ENCODE measurements at places on chromosomes 3 and 15.

DNA sequence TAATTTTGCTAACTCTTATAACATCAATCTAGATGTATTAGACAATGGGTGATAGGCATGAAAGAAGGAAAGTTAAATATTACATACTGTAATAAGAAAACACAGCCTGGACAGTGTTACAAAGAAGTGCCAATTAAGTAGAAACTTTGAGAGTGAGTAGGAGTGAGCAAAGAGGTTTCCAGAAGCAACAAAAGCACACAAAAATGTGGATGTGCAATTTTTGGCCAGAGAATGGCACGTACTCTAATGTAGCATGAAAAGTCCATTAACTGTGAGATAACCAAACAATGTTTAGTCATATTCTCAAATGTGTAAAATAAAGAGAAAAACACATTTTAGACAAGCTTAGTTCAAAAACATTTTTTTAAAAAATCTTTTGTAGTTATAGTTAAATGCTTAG lies 567.3 kb downstream of the ROBO1 start:
- no peak for DNase-seq

- DNase-seq, result no peak
Observed at GRCh38 chr3:197286678-197287077, 11.7 kb downstream of the DLG1 start.

GRCh38 chr3:197209366-197210260 lies 88.8 kb downstream of the DLG1 start:
- no peak for DNase-seq

- DNase-seq, result no peak
Observed at GRCh38 chr3:48215466-48215865, 7.8 kb upstream of the CAMP start.

- DNase-seq, result no peak
Observed at GRCh38 chr3:166013073-166013679, 176.0 kb upstream of the BCHE start.

GRCh38 chr3:182382112-182382857 lies 411.0 kb upstream of the ATP11B start:
- DNase-seq, result no peak

GRCh38 chr3:126704494-126705214 lies 614 bp downstream of the CHCHD6 start:
- no peak for DNase-seq

- DNase-seq, result no peak
Observed at GRCh38 chr3:171108066-171108465, 81.5 kb upstream of the SLC2A2 start.

DNA sequence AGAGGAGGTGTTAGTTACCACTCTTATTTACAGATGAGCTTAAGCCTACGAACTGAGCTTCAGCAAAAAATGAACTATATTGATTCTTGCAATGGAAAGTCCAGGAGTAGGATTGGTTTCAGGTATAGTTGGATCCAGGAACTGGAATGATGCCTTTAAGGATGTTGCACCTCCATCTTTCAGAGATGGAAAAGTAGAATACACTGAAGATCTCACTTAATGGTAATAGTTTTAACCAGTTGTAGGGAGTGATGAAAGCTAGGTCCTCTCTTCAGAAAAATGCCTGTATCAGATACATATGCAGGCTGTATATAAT lies 2.5 kb downstream of the SLC28A1 start:
- DNase-seq, result no peak

- no peak for DNase-seq
Observed at GRCh38 chr3:149411583-149411982, 34.1 kb upstream of the TM4SF1 start.

DNA sequence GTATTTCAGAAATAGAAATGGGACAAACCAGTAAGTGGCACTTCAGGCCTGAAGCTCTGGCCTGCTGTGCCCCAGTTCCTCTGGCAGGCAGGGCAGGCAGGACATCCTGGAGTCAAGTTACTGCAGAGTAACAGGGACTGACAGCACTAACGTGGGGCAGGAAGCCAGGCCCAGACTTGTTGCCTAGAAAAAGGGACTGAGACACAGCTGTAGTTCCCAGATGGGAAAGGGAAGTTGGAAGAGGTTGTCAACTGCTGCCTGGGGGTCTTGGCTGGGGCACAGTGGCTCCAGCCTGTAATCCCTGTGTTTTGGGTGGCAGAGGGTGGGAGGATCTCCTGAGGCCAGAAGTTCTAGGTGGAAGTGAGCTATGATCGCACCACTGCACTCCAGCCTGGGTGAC lies 171.9 kb downstream of the FMN1 start:
- no peak for DNase-seq

- no peak for DNase-seq
Observed at GRCh38 chr15:25641361-25641760, 202.5 kb upstream of the UBE3A start.

DNA sequence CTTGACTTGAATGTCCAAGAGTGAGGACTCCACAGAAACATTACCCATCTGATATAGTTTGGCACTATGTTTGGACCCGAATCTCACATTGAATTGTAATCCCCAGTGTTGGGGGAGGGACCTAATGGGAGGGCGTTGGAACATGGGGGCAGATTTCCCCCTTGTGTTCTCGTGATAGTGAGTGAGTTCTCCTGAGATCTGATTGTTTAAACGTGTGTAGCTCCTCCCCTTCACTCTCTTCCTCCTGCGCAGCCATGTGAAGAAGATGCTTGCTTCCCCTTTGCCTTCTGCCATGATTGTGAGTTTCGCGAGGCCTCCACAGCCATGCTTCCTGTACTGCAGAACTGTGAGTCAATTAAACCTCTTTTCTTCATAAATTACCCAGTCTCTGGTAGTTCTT lies 273.9 kb upstream of the TBC1D5 start:
- no peak for DNase-seq

- DNase-seq, result no peak
Observed at GRCh38 chr3:197494366-197495058, 61.3 kb downstream of the BDH1 start.

DNA sequence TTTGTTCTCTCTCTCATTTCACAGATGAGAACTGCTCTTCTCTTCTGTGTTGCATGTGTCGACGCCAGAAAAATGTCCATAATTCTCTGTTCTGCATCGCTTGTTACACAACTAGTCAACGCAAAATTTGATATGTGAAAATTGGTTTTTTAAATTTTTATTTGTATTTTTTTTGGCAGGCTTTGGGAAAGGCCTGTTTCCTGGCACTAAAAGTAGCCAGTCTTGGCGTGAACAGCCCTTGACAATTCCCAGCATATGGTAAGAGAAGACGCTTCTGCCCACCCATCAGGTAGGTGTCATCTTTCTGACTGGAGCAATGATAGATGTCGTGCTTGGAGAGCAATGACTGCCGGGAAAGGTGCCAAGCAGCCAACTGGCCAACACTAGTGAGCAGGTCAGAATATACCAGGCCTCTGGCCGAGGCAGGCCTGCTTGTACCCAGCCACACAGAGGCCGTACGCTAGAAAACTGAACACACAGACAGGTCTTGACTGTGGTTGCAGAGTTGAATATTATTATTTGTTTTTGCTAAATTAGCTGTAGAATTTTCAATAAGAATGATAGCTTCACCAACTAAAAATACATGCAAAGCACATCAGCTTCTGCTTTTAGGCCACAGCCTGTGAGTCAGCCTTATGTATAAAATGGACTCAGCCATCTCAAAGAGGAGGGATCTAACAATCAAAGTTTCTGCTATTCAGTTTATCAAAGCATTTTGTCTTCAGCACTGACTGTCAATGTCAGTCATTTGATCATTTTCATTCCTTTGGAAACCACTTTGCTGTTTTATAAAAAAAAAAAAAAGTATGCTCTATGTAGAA lies 837.5 kb downstream of the MCTP2 start:
- no peak for DNase-seq

DNA sequence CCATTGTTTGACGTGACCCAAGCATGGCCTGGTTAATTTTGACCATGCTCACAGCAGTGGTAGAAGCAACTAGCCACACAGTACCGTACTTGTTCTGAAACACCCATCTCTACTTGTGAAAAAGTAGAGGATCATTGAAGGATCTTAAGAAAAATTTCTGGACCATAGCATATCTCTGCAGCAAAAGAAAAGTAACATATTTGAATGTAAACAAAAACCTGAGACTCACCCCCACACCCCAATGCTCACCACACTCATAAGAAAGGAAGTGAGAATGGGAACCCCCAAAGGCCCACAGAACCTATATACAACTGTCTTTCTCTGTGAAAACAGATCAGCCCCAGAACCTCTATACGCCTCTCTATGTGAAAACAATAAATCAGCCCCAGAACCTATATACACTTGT lies 33.8 kb upstream of the TFRC start:
- DNase-seq, result no peak

DNA sequence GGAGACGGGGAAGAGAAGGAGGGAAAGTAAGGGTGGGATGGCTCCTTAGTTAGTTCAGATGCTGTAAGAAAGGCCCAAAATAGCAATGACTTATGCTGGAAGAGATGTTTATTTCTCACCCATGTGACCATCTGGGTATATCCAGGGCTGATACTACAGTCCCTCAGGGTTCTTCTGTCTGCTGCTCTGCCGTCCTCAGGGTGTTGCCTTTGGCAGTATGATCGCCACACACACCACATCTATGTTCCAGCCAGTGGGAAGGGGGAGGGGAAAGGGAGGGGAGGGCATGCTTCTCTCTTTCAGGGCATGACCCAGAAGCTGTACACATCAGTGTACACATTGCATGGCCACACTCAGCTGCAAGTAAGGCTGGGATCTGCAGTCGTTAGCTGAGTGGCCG lies 10.2 kb downstream of the CD276 start:
- DNase-seq, result no peak

DNA sequence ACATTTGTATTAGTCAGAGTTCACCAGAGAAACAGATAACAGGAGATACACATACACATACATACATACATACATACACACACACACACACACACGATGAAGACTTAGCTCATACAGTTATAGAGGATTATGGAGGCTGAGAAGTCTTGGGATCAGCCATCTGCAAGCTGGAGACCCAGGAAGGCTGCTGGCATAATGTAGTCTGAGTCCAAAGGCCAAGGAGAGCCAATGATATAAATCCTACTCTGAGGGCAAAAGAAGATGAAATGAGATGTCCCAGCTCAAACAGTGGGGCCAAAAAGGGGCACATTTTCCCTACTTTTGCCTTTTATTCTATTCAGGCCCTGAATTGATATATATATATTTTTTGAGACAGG lies 6.4 kb upstream of the TTC14 start:
- DNase-seq, result no peak

DNA sequence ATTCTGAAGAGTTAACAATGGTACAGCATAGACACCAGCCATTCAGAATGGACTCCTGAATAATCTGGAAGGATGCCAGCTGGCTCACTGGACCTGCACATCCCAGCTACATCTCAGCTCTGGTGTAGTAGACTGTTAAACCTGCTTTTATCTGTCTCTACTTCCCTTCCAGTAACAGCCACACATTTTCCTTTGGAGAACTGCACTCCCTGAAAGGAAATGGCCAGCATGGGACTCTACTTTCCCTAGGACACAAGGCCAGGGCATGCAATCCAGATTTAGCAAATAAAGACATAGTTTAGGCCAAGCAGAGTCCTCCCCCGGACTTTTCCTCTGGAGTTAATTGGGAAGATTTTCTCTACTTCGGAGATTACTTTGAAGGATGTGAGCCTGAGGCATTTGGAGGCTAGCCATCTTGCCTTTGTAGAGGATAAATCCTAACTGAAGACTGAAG lies 82.7 kb upstream of the TCF12 start:
- no peak for DNase-seq

GRCh38 chr3:42725454-42725853 lies 22.9 kb upstream of the HHATL start:
- no peak for DNase-seq

DNA sequence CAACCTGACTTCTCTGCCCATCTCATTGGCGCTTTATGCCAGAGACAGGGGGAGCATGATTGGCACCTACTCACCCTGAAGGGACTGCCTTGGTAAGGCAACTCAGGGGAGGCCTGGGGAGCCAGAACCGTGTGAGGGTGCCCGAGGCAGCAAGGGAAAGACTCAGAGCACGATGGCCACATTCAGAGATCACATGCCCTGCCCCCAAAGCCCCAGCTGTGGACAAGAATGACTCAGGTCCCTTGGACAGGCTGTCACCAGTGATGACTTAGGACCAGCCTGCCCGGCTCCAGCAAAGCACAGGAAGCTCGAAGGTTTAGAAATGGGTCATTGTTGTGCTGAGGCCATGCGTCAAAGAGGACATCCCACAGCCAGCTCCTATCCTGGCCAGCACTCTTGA lies 49.1 kb upstream of the LIMD1 start:
- no peak for DNase-seq

DNA sequence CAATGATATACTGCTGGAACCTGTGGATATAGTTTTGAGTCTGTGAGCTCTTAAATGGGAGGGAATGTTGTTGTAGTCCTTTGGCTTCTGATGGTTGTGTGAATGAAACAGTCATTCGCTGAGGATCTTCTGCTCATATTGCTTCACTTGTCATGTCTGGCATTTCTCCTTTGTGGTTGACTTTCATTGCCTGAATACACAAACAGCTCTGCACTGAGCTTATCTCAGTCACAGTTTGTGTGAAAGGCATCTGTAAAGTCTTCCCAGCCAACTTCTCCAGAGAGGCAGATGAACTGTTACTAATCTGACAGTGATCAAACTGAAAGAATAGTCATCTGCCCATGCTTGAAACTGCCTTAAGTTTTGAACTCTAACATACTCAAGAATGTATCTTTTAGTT lies 59.8 kb downstream of the TMED3 start:
- DNase-seq, result no peak

- DNase-seq, result no peak
Observed at GRCh38 chr15:52423852-52424251, 104.8 kb downstream of the MYO5A start.

DNA sequence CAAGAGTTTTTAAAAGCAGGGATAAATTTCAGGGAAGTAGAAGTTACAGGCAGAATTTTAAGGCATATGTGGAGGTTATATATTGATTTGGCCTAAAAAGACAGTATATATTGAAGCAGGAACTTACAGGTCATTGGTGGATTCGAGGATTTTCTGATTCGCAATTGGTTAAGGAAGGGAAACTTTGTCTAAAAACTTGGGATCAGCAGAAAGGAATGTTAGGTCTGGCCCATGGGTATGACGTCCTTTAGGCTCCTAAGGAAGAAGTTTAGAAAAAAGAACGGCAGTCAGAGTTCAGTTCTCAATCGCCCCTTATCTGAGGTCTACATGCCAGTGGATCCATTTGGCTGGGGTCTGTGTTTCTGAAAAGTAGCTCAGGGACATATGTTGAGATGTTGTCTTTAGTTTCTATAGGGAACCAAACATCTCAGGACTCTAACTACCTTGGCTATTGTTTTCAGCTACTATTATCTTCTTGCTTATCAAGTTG lies 33.2 kb upstream of the ACP3 start:
- no peak for DNase-seq

GRCh38 chr15:78761020-78761419 lies 50.2 kb downstream of the ADAMTS7 start:
- no peak for DNase-seq

GRCh38 chr3:130841357-130841756 lies 52.5 kb upstream of the ATP2C1 start:
- no peak for DNase-seq

- no peak for DNase-seq
Observed at GRCh38 chr3:184415203-184415490, 35.3 kb downstream of the CHRD start.

DNA sequence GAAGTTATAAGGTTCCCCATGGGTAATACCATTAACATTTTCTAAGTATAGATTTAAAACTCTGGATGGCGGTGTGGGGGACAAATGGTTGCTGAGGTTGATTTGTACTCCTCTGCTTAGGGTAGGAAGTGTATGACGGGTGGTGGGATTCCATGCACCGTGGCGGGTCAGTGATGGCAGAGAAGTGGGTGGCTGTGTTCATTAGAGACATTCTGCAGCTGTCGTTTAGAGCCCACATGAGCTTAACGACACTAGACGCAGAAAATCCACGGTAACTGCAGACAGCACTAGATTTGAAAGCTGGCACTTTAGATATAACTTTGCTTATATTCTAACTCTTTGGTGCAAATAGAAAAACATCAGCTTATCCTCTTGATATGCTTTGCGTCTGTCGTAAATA lies 37.5 kb downstream of the SGO1 start:
- DNase-seq, result no peak
